Kasumi-1 (cell line): ENCODE measurements at places on chromosomes 1 and 21.

- DNase-seq: no peak
Observed at GRCh38 chr1:31248276-31248675, 8.6 kb upstream of the NKAIN1 start.

- peak; percentile 58 for DNase-seq
Observed at GRCh38 chr1:227766653-227767277, 31.5 kb downstream of the SNAP47 start.

DNA sequence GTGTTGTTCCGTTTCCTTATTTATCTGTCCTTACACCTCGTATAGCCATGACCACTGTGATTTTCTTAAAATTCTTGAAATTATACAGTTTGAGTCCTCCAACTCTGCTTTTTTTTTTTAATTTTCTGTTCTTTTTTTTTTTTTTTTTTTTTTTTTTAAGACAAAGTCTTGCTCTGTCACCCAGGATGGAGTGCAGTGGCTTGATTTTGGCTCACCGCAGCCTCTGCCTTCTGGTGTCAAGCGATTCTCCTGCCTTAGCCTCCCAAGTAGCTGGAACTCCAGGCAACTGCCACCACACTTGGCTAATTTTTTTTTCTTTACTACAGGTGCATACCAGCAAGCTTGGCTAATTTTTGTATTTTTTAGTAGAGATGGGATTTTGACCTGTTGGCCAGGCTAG lies 48.9 kb downstream of the DIP2A start:
- no peak for DNase-seq

GRCh38 chr1:3638676-3639075 lies 11.2 kb downstream of the WRAP73 start:
- DNase-seq: no peak

DNA sequence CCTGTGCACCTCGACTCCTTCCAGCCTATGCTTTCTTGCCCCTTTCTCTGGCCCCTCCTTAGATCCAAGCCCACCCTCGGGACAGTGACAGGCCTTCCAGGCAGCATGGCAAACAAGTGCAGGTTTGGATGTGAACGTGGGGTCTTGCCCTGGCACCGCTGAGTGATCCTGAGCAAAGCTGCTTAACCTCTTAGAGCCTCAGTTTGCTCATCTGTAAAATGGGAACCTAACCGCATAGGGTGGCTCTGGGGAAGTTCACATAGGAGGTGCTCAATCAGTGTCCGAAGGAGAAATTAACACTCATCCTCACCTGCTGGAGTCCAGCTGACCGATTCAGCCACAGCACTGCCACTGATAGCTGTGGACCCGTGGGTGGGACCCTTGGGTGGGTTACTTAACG lies 7.2 kb downstream of the MFAP2 start:
- no peak for DNase-seq

GRCh38 chr1:43279666-43280065 lies 5.7 kb downstream of the C1orf210 start:
- no peak for DNase-seq

DNA sequence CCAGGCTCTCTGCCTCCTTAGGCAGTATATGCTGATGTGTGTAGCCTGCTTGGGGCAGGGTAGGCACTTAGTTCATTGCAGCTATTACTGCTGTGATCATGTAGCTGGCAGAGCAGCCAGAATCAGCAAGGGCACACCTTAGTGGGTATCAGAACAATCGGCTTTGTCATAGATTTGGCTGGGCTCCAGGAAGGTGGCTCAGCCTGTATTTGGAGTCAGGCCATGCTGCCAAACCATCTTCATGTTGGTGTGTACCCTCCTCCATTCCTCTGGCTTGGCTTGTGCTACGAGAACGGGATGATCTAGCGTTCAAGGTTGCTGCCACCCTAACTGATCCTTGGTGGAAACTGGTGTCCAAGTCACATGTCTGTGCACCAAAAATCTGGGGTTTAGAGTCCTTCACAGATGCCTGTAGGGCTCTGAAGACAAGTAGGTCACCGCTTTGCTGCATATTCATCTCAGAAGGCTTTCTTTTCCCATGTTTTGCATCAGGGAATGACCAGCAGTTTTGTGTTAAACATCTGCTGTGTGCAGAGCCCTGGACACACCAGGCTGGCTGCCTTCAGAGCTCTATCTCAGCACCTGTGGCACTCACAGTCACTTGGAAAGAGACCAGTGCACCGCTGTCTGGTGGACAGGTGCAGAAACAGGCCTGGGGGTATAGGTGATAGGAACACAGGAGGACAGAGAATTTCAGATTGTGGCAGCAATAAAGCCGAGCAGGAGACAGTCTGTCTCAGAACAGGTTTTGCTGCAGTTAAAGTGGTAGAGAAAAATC lies 23.7 kb downstream of the VANGL1 start:
- no peak for DNase-seq

DNA sequence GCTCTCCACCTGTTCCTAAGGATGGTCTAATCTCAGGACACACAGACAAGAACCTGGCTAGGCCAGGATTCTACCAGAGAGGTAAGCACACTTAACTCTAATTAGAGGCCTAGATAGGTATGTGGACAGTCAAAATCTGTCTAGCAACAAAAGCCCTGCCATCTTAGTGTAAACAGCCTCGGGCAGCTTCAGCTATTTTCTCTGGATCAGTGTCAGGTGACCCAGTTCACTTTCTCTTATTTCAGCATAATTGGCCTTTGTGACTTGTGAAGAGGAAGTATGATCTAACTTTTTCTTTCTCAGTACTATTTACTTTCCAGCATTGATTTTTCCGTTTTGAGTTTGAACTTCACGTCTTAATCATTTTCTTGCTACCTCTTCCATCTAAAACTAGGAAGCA lies 217.7 kb downstream of the CRB1 start:
- no peak for DNase-seq

DNA sequence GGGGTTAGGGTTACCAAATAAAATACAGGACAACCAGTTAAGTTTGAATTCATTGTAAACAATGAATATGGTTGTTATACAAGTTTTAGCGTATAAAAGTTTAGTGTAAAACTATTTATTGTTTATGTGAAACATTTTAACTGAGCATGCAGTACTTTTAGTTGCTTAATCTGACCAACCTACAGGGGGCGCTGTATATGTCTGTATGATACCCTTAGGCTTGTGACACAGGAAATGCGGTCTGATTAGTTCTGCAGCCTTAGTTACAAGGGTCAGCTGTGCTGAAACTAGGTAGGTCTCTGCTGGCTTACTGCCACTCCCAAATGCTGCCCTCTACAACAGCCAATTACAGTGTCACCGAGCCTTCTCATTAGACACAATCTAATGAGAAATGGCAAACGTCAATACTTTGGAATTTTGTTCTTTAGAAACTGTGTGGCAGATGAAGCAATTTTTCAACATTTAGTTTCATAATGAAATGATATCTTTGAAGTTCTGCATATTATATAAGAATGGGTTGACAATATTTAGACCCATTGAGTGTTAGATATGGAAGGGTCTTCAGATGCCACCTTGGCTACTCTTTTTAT lies 56.2 kb downstream of the NTNG1 start:
- peak; percentile 37 for DNase-seq

DNA sequence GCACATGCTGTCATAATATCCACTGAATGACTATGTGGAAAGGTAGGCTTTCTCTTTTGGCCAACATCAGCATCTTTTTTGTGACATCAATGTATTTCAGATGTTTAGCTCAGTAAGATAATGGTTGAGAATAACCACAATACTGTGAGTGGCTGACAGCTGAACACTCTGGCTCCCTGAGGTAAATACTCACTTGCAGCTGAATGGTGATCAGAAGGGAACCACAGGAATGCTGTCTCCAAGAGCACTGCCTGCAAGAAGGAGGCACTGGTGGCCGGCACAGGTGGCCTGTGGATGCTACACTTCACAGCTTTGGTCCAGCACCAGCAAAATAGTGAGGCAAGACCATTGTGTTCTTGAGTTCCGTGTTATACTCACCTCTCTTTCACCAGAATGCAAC lies 118.7 kb upstream of the PPM1J start:
- no peak for DNase-seq

DNA sequence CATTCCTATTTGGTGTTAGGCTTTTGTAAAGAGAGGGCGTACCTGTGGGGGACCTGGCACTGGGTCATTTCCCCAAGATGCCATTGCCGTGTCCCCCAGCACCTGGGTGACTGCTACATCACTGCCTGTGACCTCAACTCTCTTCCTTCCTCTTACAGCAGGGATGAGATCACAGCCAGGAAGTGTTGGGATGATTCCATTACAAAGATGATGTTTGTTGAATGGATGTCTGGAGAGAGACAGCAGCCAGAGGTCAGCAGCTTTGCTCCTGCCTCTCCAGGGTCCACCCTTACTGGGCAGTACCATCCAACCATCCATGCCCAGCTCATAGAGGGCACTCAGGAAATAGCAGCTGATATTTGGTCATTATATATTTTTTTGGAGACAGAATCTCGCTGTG lies 35.1 kb downstream of the TMEM51 start:
- DNase-seq: no peak

DNA sequence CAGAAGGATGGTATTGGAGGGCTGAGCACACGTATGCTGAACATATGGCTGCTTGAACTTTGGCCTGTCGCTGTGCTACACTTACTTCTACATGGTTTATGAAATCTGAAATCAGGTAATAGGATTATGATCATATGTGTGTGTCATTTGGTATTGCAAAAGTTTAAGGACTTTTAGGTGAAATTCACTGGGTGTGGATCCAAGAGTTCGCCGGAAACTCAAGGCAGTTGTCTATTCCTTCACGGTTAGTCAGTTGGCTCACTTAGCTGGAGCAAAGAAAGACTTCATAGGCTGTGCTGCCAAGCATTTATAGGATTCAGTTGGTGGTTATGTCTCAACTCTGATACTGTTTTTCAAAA lies 927 bp downstream of the UAP1 start:
- DNase-seq: peak; percentile 39

DNA sequence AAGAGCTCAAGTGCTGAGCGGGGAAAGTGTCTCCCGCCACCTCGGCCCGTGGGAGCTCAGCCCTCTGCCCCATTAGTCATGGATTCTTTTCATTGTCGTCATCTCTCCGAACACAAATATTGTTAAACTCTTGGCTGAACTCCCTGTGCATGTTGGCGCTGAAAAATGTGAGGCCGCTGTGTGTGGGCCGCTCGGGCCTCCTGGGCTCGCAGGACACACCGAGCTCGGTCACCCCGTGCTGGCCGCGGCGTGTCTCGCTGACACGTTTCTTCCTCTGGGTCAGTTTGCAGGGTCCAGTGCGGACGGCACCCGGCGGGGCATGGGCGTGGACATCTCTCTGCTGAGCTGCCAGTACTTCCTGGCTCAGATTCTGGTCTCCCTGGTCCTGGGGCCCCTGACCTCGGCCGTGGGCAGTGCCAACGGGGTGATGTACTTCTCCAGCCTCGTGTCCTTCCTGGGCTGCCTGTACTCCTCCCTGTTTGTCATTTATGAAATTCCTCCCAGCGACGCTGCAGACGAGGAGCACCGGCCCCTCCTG lies 25.6 kb downstream of the SLC45A1 start:
- DNase-seq: no peak

GRCh38 chr1:1625824-1626206 lies 6.2 kb upstream of the MMP23B start:
- no peak for DNase-seq

- no peak for DNase-seq
Observed at GRCh38 chr1:12555411-12556367, 62.3 kb downstream of the DHRS3 start.

DNA sequence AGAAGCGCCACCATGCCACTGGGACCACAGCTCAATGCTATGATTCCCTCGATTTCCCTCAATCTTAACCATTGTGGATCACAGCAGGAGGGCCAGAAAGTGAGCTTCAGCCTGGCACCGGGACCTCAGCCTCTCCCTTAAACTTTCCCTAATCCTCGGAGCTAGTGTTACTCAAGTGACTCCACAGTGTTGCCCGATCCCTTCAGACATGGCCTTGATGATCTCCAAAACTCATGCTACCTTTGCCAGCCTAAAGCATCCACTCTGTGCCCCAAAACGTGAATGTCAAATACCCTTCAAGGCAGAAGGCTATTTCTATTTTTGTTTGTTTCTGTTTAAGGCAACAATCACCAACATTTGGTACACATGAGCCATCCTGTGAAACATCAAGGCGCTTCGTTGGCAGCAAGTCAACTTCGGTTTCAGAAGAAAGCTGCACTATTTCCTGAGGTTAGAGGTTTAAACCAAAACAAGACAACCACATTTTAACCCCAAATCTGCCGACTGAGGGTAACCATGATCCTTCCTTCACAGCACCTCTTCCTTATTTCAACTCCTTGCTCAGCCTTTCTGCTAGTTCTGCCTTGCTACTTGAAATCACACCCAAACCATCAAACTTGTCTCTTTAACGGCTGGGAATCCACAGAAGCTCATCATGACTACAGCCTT lies 94.4 kb upstream of the KRTAP19-8 start:
- peak; percentile 94 for DNase-seq
